Heart right ventricle (tissue), 16 donors: ENCODE measurements at places on chromosomes 6 and 20. TPM values are rescaled to one million over a fixed set of nuclear protein-coding genes. Genes with fewer than 3 reads are reported as not detected.

The VEGFA gene
- 259 TPM for total RNA-seq

The YWHAB gene
- 118 TPM for total RNA-seq

The SLC25A27 gene
- total RNA-seq: 14.5 TPM

The SPEF1 gene
- not detected for total RNA-seq

The FAM83C gene
- total RNA-seq: not detected

The F13A1 gene
- 35.9 TPM for total RNA-seq

The LHFPL5 gene
- not detected for total RNA-seq

The OOEP gene
- total RNA-seq: not detected

The CDH26 gene
- 0.34 TPM for total RNA-seq

The SAMD3 gene
- total RNA-seq: not detected

The HCRTR2 gene
- total RNA-seq: not detected

The RFX6 gene
- not detected for total RNA-seq

The PKIB gene
- 0.26 TPM for total RNA-seq
